ENCODE measurements at places on chromosomes 11 and 22.

GRCh38 chr11:23284631-23285030 lies 424.4 kb upstream of the CCDC179 start:
- no peak for DNase-seq

GRCh38 chr11:94325681-94326080 lies 21.3 kb downstream of the IZUMO1R start:
- peak; percentile 14 for DNase-seq

DNA sequence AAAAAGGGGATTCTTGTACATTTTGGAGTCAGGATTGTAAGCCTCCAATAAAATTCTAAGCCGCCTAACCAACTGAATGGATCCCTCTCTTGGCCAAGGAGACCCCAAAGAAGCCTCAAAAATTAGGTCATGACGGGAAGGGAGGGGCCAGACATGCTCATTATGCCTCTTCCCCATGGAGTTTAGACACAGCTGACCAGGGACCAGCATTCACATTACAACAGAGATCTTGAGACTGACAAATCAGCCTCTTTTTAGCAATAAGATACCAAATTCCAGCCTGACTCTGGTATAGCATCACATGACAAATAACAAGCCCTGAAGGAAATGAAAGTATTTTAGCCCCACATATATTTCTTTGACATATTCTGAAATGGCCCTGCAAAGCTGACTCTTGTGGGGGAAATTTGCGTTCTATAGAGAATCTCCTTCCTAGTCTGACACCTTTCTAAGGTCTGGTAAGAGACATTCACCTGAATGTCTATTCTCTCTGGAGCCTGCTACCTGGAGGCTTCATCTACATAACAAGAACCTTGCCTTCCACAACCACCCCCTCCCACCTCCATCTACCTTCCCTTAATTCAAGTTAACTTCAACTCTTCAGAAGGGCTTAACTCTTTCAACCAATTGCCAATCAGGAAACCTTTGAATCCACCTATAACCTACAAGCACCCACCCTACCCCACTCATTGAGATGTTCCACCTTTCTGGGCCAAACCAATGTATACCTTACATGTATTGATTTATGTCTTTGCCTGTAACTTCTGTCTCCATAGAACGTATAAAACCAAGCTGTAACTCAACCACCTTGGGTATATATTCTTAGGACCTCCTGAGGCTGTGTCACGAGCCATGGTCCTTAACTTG lies 10.3 kb downstream of the GAL start:
- DNase-seq, result no peak

GRCh38 chr22:31926969-31927368 lies 17.4 kb upstream of the YWHAH start:
- no peak for DNase-seq

GRCh38 chr11:44426958-44427357 lies 117.0 kb upstream of the ALX4 start:
- DNase-seq, result no peak

DNA sequence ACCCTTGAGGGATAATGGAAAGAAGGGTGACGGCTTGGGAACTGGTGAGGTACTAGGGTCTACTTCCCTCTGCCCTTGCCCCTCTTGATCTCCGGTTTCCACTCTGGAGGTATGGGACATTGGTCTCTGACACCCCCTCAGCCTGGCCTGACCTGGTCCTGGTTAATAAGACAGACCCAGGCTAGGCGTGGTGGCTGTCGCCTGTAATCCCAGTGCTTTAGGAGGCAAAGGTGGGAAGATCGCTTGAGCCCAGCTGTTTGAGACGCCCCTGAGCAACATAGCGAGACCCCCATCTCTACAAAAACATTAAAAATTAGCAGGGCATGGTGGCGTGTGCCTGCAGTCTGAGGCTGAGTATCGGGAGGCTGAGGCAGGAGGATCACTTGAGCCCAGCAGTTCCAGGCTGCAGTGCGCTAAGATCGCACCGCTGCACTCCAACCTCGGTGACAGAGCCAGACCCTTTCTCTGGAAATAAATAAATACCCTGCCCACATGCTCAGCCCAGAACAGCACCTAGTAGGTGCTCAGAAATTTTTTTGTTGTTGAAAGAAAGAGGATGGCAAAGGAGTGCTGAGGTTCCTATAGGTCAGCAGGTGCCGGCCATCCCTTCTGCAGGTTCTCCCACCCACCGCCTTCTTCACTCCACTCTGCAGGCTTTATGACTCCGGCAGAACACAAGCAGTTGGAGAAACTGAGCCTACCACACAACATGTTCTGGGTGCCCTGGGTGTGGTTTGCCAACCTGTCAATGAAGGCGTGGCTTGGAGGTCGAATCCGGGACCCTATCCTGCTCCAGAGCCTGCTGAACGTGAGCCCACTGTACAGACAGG lies 6.3 kb downstream of the BEST1 start:
- no peak for DNase-seq

GRCh38 chr11:113072237-113072858 lies 111.1 kb downstream of the NCAM1 start:
- DNase-seq, result no peak

- DNase-seq, result no peak
Observed at GRCh38 chr22:48905206-48905975, 922.3 kb downstream of the BRD1 start.

GRCh38 chr11:45142241-45143055 lies 4.0 kb upstream of the PRDM11 start:
- DNase-seq, result no peak

DNA sequence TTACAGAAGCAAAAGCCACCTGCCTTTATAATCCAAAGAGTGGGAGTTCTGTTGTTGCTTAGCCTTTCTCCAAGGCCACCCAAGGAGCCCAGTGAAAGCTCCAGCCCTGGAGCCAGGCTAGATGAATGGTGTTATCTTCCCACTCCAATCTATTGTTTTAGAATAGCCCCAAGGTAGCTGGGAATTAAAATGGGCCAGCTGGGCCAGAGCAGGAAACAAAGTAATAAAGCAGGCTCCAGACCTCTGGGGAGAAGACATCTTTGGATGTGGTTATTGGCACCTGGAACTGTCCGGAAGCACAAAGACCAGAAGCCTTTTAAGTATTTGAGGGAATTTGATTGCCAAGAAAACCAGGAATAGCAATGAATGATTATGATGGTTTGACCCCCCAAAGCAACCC lies 8.8 kb downstream of the C11orf96 start:
- DNase-seq, result no peak

DNA sequence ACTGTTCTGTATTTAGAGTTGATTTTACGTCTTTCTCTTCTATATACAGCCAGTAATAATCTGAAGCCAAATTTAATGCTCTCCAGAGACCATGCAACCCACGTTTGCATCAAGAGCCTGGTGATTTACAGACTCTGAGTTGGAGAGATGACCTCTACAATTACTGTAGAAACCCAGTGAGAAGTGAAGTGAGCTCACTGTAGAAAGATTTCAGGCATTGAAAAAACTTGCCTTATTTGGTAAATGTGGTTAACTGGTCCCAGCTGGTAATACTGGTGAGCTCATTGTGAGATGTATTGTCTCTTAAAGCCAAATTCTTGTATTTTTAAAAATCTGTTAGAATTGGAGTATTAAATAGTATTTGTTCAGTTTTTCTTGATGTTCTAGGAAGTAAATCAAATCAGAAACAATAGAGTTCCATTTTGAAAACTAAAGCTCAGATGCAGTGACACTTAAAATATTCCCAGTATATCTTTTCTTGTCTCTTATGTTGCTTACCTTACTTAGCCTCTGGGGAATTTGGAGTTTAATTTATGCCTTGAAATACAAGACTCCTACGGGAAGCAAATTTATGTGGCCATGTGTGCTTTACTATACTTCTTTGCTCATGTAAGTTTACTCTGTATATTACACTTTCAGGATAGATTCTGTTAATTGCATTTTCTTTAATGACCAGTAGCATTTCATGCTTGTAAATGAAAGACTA lies 189.9 kb downstream of the ARHGAP42 start:
- DNase-seq, result peak; percentile 94

- no peak for DNase-seq
Observed at GRCh38 chr11:69648679-69649575, 8.0 kb downstream of the CCND1 start.

DNA sequence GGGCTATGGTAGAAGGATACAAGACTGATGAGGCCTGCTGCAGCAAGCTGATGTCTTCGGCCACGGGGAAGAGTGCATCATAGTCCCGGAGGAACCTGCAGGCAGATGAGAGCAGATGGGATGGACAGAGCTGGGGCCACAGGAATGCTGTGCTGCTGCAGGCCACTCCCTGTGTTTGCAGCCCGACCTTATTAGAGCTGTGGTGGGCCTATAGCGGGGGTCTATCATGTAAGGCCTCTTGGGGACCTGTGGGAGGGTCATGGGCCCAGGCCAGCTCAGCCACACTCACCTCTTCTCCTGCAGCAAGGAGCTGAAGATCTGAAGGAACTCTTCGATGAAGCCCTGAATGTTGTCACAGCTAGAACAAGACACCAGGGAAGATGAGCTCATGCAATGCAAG lies 31.9 kb downstream of the ASCC2 start:
- DNase-seq, result no peak

DNA sequence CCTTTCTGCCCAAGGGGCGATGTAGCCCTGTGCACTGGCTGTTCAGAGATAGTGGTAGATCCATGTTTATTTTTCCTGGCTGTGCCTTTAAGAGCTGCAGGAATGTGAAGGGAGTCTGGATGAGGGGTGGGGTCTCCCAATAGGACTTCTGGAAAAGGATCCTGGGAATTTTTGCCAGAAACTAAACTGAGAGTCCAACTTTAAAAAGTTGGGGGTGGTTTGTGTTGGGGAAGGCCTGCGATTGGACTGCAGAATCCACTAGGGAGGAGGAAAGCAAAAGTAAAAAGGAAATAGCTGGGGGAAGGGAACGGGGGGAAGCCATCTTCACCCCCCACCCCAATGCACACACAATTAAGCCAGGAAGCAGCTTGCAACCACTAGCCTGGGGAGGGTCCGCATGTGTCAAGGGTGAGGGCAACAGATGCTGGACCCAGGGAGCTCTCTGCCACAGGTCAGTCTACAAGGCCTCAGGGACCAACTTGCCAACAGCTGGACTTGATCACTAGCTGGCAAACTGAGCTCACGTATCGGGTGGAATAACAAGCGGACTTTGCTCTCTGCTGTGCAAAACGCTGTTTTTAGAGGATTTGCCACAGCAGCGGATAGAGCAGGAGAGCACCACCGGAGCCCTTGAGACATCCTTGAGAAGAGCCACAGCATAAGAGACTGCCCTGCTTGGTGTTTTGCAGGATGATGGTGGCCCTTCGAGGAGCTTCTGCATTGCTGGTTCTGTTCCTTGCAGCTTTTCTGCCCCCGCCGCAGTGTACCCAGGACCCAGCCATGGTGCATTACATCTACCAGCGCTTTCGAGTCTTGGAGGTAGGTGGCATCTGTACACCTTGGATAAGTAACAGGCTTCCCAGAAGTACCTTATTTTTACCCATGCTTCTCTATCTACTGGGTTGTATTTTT lies at the start of gene OLFML1:
Gene OLFML1, plus strand, starts transcription at position 321 of the 912 bp plus-strand sequence. Its CDS starts 370 bp downstream, at position 691.
- no peak for DNase-seq

DNA sequence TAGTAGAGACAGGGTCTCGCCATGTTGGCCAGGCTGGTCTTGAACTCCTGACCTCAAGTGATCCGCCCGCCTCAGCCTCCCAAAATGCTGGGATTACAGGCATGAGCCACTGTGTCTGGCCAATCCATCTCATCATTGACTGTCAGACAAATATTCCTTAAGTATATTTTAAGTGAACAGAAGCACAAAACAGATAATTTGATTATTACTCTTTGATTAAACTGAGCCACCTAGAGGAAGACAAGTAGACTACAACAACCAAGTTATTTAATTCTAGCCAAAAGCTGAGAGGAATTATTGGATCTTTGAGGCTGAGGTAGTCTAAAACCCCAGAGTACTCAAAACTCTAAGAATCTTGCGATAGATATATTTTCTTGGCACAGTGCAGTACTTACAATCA lies 1.2 kb downstream of the ACRV1 start:
- no peak for DNase-seq

DNA sequence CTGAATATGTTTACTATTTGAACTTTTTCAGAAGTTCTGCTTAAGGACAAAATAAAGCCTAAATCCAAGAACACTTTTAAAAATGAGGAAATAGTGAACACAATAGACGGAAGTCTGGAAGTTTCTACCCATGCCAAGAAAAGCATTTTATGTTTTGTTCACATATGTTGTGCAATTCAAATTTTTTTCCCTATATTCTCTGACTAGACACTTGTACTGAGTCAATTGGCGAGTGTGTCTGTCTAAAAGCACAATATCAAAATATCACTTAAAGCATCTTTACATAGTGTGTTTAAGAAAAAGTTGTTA lies 29.2 kb downstream of the INCENP start:
- no peak for DNase-seq

- DNase-seq, result no peak
Observed at GRCh38 chr11:12764187-12764914, 90.1 kb downstream of the TEAD1 start.

DNA sequence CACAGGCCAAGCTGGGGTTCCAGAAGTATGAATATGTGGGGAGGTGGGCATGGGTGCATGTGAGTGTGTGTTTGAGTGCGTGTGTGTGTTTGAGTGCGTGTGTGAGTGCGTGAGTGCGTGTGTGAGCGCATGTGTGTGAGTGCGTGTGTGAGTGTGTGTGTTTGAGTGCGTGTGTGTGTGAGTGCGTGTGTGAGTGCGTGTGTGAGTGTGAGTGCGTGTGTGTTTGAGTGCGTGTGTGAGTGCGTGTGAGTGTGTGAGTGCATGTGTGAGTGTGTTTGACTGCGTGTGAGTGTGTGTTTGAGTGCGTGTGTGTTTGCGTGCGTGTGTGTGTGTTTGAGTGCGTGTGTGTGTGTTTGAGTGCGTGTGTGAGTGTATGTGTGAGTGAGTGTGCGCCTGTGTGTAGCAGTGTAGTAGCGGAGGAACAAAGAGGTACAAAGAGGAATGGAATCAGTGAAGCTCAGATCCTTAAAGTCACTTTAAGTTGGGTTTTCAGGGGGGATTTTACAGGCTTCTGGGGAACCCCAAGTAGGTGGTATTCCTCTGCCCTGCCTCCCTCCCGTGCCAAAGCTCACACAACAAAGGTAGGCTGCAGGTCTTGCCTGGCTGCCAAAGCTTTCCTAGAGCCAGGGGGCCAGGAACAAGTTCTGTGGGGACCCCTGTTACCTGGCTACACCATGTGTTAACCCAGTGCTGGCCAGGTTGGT lies 137.1 kb downstream of the KIRREL3 start:
- no peak for DNase-seq

- no peak for DNase-seq
Observed at GRCh38 chr11:83124636-83125424, 32.1 kb upstream of the PCF11 start.

GRCh38 chr11:74002832-74003231 lies 6.1 kb downstream of the UCP3 start:
- DNase-seq, result no peak

DNA sequence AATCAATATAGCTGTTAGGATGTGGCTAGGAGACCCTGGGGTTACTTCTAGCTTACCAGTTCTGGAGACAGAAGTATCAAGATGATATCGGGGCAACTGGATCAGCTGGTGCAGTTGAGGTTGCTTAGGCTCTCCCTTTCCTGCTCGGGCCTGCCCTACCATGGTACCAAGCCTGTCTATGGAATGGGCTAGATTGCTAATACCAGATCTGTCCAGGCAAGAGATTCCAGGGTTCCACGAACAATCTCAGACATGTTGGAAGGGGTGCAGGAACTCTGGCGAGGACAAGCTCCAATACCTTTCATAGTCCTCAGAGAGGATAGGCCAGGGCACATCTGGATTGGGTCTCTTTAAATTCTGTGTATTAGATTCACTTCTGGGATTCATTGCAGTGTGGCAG lies 53.8 kb downstream of the ADM start:
- no peak for DNase-seq

- no peak for DNase-seq
Observed at GRCh38 chr11:132158091-132158490, 787.7 kb downstream of the NTM start.
